Calu3 (cell line): ENCODE measurements at places on chromosomes 7 and 10.

GRCh38 chr7:140899883-140900282 is 24.8 kb downstream of the BRAF start:
- no peak for DNase-seq

DNA sequence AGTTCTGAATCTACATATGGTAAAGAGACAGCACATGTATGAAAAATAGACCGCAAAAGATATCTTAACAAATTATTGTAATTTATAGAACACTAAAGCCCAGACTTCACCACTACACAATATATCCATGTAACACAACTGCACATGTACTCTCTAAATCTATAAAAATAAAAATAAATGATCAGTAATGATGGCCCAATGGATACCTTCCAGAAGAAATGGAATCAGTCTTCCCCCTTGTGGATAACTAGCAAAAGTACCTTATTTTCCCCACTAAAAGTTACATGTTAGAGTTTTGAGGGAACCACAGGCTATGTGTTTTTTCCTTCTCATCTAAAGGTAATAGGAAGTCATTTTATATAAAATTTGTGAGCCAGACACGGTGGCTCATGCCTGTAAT is 25.7 kb downstream of the C7orf25 start:
- no peak for DNase-seq

- no peak for DNase-seq
Measured at GRCh38 chr7:99133766-99134564, 9.9 kb downstream of the SMURF1 start.

- DNase-seq, result no peak
Measured at GRCh38 chr7:28739128-28739527, 219.0 kb downstream of the TRIL start.

DNA sequence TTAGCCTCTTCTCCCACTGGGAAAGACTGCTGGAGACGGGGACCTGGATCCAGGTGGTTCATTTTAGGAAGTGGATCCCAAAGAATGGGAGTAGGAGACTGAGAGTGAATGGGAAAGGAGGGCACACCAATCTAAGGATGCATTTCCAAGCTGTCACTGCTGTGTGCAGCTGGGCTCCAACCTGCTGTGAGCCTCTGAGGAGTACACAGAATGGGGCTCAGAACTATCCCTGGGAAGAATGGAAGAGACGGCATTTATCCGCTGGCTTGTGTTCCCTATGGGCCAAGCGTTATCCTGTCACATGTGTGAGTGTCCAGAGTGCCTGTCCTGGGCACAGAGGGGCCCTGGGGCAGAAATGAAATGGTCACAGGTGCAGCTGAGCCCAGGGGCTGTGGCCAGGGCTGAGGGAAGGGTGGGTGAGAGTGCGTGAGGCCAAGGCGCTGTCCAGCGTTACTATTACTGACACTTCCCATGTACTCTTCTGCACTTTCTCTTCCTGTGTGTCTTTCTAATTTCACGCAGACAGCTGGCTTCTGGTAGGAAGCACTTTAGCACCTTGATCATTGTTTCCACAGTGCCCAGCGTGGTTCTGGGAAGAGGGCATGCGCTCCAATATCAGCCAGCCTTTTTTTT is 35.4 kb upstream of the PODXL start:
- DNase-seq, result no peak
